Activated CD8-positive, alpha-beta T cell treated with anti-CD3 and anti-CD28 coated beads, Interleukin-2, amount 10 ng/mL, durations not matched to agents 7 days and 5 days (primary cell): ENCODE measurements at places on chromosomes 4 and X. TPM values are rescaled to one million over a fixed set of nuclear protein-coding genes. Genes with fewer than 3 reads are reported as not detected.
A peak's percentile ranks its signal among the peaks of the same experiment; 100 is the strongest.

The BCLAF3 gene
- 6.7 TPM for total RNA-seq

The FMR1NB gene
- total RNA-seq = not detected

- DNase-seq = no peak
These were observed 130.9 kb downstream of the AFAP1 start for GRCh38 chr4:7808752-7809151.

- no peak for DNase-seq
These were observed 257.5 kb downstream of the C4orf33 start for GRCh38 chr4:129353490-129353889.

GRCh38 chr4:85939595-85939994 is 420.3 kb downstream of the MAPK10 start:
- no peak for DNase-seq

DNA sequence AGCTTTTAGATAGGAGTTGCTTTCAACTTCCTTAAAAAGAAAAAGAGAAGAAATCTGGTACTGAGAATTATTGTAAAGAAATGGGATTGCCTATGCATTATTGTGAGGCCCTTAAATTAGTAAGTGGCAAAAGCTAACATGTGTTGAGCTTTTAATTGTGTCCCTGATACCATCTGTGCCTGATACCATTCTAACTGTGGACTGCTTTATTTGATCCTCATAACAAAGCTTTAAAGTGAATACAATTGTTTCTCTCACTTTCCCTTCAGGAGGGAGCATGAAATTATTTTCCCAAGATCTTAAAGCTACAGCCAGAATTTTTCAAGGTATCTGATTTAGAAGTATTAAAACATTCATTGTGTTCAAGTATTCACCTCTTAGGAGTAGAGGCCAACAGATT is 9.9 kb downstream of the KCTD8 start:
- no peak for DNase-seq

- no peak for DNase-seq
These were observed 116.0 kb upstream of the PUDP start for GRCh38 chrX:7263961-7264360.

GRCh38 chr4:137946453-137947174 is 295.5 kb downstream of the SLC7A11 start:
- no peak for DNase-seq

- peak; percentile 63 for DNase-seq
These were observed 105.3 kb upstream of the NKX1-1 start for GRCh38 chr4:1511441-1512041.

- DNase-seq = no peak
These were observed 181.5 kb downstream of the ZIC3 start for GRCh38 chrX:137747244-137748043.
